Bone marrow (tissue), 2 donors: ENCODE measurements at places on chromosomes 11 and 22.

DNA sequence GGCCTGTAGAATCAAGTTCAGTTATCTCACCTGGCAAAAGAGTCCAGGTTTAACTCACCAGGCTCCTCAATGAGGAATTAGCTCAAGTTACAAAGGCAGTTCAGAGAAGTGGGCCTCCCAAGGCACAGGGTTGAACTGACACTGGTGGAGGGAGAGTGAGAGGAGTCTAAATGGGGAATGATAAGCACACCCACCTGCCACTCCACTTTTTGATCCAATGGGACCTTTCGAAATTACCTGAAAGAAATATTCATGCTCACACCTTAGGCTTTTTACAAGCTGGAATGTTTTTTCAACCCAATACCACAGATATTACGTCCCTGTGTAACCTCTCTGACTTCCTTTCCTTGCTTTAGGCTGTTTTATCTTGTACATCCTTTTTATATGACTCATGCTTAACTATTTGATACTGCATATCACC lies 642.7 kb upstream of the TENM4 start:
- DNase-seq, result no peak

- DNase-seq, result peak; percentile 5
These were observed 35.1 kb downstream of the TP53I11 start for GRCh38 chr11:44915621-44916020.

DNA sequence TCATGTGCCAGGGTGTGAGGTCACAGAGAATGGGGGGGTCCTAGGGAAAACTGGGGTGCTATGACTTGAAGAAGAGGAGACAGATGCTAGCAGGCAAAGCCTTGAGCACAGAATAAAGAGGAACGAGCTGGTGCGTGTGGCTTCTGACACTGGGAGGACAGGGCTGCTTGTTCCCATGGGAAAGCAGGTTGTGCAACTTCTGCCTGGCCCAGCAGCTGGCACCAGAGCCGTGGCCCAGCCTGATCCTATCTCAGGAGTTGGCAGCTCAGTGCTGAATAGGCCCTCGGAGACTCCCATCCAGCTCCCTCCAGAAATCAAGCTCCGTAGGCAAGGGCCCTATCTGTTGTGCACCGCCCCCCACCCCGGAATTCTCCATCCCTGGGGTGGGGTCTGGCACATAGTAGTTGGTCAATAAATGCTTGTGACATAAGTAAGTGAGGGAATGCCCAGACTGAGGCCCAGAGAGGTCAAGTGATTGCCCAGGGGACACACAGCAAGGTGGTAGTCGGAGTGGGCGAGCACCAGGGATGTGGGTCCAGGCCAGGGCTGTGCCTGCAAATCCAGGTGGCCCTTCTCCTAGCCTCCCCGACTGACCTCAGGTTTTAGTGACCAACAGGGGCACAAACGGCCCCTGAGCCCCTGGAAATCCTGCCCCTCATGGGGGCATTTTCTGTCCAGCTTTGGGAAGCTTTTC lies 19.5 kb upstream of the FADD start:
- no peak for DNase-seq

DNA sequence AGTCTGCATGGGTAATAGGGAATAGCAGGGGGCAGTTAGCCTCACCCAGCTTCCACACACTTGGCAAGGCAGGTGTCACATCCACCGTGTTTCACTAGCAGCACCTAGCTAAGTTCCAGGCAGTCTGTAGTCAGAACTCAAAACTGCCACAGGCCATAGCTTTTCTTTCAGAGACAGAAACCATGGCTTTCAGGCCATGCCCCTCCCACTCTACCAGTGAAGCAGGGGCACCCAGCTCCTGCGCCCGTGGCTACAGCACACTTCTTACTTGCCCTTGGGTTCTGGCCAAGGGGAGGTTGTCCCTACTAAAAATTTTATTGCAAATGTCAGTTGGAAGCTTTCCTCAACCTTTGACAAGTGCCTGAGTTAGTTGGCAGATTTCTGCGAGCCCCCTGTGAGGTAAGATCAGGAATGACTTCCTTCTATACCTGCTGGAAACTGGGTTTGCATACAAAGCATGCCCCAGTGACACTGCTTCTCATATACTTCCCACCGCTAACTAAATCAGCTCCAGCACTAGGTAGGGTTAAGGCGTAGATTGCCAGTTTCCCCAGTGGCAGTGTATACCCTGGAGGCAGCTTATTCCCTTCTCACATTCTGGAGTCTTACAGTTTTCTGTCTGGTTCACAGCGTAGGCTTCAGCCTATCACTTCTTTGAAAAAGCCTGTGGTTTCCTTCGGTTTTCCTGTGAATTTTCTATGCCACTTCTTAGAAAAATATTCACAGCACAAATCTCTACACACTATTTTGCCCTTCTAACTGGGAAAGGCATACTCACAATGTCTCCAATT lies 139.0 kb upstream of the LUZP2 start:
- no peak for DNase-seq

DNA sequence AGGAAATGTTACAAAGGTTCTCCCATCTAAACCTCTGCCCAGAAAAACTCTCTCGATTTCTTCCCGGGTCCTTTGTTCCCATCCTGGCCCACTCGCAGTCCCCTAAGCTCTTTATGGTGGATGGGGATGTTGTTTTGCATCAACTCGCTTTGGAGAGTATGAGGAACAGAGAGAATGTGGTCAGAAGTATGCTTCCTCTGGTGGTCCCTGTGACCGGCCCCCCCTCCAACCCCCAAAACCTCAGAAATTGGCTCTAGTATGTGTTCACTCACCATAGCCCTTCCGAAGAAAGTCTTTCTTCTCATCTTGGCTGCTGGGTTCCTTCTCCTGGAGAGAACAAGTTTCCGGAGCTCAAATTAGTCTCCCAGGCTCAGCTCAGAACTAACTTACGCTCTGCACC lies 54.4 kb downstream of the GRAMD1B start:
- DNase-seq, result no peak

DNA sequence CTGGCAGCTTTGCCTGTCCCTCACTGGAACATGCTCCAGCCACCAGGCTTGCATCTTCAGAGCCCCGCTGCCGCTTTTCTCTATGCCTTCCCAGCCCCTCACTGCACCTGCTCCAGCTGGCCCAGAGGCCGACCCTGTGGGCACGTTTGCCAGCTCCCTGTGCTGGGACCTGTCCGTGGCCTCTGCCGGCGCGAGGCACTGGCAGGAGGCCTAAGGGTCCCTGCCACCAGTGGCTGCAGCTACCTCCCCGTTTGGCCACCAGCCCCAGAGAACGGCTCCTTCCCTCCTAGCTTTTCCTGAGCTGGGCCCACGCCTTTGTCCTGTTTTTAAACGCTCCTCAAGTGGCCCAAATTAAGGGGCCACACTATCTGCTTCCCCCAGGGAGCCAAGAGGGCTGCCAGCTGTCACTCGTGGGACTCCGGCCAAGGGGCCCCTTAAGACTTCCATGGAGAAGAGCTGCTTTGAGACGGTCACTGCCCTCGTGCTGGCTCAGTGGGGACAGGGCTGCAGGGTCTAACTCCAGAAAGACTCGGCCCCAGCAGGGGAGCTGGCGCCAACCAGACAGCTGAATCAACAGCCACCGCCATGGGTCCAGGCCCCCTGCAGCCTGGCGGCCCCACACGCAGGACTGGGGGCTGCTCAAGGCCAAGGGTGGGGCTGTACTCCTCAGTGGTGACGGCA lies 24.6 kb upstream of the WNT7B start:
- no peak for DNase-seq

- no peak for DNase-seq
These were observed 180.7 kb downstream of the PGR start for GRCh38 chr11:100948936-100949335.

DNA sequence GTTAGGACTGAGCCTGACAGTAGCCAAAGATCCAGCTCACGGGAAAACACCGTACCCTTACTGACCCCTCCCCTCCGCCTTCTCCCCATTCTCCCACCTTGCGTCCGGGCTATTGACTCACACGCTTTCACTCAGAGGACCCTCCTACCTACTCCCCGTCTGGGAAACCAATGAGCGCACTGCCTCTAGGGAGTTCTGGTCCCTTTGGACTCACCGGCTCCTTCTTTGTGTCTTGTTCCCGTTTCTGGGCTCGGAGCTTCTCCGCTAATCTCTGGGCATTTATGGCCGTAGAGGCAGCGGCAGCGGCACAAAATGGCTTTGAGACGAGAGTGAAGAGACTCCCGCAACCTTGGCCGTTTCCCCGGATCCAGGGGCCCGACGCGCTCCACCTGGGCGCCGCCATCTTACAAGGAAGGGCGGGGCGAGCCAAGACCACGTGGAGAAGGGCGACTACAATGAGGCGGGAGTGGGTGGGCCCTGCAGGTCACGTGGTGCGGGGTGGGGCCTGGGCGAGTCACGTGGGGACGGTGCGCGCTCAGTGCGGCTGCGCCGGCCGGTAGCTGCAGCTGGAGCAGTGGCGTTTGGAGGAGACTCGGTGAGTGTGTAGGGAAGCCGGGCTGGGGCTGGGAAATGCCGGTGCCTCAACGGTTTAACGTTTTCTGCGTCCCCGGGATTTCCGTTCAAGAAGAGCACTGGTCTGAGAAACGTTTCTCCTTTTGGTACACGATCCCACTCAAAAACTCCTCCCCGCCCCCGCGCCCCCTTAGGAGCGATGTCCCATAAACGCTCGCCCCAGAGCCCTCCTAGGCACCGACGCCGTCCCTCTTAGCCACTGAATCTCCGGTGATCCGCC lies at the start of the genes FAM118B and RPUSD4:
FAM118B (plus strand) TSS at position 547 of the 853 bp plus-strand sequence. CDS start 23,220 bp downstream, outside the sequence.
RPUSD4 (minus strand) TSS at position 415 of the 853 bp plus-strand sequence; CDS start at position 403, 12 bp downstream.
- peak; percentile 97 for DNase-seq

DNA sequence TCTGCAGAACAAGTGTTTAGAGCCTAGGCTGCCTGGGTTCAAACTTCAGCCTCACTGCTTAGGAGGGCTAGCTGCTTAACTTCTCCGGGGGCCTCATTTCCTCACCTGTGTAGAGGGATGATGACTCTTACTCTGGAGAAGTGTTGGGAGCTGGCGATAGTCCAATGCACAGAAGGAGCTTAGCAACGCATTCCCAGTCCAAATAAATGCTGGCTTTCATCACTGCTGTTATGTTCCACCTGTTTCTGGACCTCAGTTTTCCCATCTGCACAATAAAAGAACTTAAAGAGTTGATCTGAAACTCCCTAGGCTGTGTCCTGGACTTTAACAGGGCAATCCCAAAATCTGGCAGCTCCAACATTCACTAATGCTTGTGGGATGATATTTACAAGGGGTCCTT lies 337.8 kb downstream of the MIAT start:
- no peak for DNase-seq

DNA sequence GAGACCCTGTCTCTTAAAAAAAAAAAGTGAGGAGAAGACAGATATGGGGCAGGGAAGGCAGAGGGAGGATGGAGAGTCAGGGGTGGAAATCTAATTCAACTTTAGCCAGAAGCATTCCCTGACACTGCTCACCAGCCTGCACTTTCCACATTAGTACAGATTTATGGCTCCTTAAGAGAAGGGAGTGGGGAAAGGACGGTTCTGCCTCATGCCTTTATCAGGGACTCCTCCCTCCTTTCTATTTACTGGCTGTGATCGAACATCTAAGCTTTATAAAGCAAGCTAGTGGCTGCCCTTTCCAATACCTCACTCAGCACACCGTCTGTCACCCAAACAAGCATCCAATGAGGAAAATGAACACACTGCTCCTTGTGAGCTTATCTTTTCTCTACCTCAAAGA lies at the start of gene PATE4:
PATE4 (plus strand) TSS at position 301 of the 400 bp plus-strand sequence; CDS start at position 345, 44 bp downstream.
- DNase-seq, result no peak

DNA sequence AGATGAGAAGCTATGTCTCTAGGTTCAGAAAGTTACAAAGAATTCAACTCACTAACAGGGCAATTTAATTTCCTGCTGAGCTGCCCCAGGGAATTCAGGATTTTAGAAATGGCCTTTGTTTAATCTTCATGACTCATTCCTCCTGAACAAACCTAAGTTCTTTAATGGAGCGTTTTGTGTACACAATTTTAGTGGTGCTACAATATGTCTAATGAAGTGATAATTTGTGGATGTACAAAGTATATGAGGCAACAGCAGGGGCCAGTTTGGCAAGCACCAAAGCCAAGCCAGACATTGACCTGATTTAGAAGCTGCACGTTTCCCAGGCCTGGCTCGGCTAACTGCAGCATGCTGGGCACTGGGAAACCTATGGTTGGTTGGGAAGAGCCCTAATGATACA lies 34.4 kb upstream of the HEPHL1 start:
- DNase-seq, result no peak
